Activated T-helper 1 cell treated with anti-CD3 and anti-CD28 coated beads, Interleukin-12 subunit alpha, Interleukin-12 subunit beta, Interleukin-2, Interleukin-4 antibody, amounts not matched to agents 30 ng/mL and 10 ng/mL and 1 ng/mL, durations not matched to agents 14 hours and 24 hours and 36 hours (primary cell): ENCODE measurements at places on chromosomes 1 and 21. TPM values are rescaled to one million over a fixed set of nuclear protein-coding genes. Genes with fewer than 3 reads are reported as not detected.

The ELAVL4 gene
- not detected in 2 replicates for total RNA-seq

The KCNK1 gene
- 1.8 and 2.1 TPM in 2 replicates for total RNA-seq

The SPATA1 gene
- total RNA-seq, result 1.2 and 1.3 TPM in 2 replicates

DNA sequence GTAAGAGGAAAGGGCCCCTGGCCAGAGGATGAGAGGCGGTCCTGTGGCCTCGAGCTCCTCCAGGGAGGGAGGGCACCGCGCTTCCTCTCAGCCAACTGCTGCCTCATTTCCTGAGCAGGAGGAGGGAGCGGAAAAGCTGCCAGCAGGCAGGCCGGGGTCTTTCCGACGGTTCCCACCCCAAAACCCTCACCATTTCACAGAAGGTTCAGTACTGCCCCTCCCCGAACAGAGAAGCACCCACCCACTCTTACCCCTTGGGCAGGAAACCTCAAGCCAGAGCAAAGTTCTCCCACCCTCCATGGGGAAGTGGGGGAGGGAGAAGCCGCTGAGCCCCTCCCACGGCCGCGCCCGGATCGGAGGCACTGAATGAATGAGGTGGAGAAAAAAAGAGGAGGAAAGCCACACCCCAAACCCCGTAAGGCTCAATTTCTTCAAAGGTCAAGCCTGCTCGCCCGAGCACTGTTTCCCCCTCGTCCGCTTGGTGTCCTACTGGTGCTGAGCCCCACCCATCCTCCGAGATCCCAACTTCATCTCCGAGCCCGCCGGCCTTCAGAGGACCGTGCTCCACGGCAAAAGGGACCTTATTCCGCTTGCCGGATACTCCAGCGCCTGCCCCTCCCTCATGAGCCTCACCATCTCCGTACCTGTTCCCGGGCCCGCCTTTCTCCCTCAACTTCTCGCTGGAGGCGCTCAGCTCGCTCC lies 9.4 kb downstream of the TPM3 start:
- H3K36me3 ChIP-seq, result peaks cover 28% of the 10 kb centered on the region
- H3K4me3 ChIP-seq, result peak overlapping the region; percentile 99
- H3K4me1 ChIP-seq, result peaks cover 61% of the 10 kb centered on the region
- peak overlapping the region; percentile 99 for H3K27ac ChIP-seq
- peak; percentile 80 for DNase-seq

DNA sequence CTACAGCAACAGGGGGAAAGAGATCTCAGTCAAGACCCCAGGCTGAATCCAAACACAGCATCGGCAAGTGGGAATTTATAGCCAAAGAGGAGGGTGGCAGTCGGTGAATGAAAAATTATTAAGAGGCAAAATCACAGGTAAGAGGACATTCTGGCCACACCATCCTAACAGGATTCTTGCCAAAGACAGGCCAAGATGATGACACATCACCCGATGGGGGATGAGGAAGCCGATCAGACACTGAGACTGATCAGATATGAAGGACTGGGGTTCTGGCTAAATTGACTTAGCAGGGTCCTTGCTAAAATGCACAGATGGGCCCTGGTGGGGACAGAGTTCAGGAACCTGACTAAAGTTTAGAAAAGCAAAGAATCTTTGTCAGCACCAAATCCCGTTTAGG lies 402.2 kb downstream of the SMYD3 start:
- no peaks in the 10 kb centered on the region for H3K4me1 ChIP-seq
- H3K4me3 ChIP-seq, result no peak overlapping the region
- no peak for DNase-seq

- no peak for DNase-seq
- H3K27me3 ChIP-seq, result peaks cover 2% of the 10 kb centered on the region
- no peak overlapping the region for H3K27ac ChIP-seq
- no peak overlapping the region for H3K4me3 ChIP-seq
- H3K4me1 ChIP-seq, result no peaks in the 10 kb centered on the region
- no peaks in the 10 kb centered on the region for H3K36me3 ChIP-seq
Observed at GRCh38 chr1:36869054-36869453, 165.3 kb downstream of the GRIK3 start.

DNA sequence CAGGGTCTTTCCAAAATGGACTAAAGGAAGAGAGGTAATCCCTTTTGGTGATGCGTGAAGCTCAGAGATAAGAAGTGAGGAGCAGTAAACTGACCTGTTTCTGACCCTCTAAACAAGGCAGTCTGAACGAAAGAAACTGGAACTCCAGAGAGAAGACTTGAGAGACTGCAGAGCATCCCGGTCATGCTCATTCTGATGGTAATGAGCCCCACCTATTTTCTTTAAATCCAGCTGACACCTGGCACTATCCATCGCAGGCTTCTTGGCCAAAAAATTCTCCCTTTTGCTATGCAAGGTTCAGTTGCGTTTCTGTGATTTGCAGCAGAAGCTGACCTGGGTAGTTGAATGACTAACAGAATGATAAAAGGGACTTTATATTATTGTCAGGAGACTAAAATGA lies 105.9 kb upstream of the KCNK2 start:
- no peaks in the 10 kb centered on the region for H3K27me3 ChIP-seq
- no peak overlapping the region for H3K4me3 ChIP-seq
- H3K4me1 ChIP-seq, result no peaks in the 10 kb centered on the region
